Fibroblast of the conjunctiva (primary cell): ENCODE measurements at places on chromosomes 5 and 9.
A peak's percentile ranks its signal among the peaks of the same experiment; 100 is the strongest.

DNA sequence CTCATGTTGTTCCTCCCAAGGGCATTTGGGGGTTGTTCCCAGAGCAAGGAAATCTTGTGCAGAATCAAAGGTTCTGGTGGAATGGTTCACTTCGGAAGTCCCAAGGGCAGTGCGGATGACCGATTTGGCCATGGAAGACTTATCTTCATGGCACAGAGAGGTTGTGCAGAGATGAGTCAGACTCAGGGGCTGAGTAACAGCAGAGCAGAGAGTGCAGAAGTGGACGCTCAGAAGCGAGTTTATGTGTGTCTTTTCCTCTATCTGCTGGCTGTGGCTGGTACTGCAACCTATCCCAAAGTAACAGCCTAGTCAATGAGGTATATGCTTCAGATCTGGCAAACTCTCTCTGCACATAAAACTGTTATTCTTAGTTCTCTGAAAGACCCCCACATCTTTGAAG lies 118.1 kb downstream of the DPYSL3 start:
- peak; percentile 47 for DNase-seq

GRCh38 chr9:76654575-76654974 lies 109.7 kb upstream of the PCA3 start:
- DNase-seq: peak; percentile 94

DNA sequence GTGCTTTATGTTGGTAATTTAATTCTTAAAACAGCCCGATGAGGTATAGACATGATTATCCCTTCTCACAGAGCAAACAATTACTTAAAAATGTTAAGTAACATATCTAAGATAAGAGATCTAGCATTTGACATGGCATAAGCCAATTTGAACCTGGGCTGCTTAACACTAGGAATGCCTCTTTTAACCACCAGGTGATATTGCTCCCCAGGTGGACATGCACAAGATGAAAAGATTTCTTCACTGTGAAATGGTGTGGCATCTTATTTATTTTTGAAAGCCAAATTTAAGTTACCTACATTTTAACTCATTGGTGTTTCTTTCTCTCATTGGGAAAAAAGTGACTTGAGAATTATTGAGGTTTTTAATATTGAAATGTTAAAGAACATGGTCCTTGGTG lies 15.8 kb upstream of the LRRC70 start:
- no peak for DNase-seq

DNA sequence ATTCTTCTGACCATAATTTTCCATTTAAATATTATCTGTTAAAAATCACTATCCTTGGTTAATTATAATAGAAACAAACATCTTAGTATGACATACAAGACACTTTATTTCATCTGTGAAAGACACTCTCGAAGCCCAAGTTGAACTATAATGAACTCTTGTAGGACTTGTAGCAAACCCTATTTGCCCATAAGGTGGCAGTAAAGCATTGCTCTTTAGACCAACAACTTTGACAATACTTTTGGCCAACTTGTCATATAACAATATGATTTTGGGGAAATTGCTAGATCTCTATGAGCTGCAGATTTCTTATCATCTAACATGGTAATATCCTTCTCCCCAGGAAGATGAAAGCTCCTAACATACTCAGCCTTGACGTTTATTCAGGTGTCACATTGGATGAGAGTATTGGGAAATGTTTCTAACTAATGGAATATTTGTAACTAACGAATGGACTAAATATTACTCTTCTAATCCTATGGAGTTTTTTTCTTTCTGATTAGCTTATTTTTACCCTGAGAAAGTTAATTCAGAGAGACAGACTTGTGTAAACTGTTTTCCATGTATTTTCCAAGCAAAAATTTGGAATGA lies 11.0 kb downstream of the SPINK14 start:
- peak; percentile 45 for DNase-seq

DNA sequence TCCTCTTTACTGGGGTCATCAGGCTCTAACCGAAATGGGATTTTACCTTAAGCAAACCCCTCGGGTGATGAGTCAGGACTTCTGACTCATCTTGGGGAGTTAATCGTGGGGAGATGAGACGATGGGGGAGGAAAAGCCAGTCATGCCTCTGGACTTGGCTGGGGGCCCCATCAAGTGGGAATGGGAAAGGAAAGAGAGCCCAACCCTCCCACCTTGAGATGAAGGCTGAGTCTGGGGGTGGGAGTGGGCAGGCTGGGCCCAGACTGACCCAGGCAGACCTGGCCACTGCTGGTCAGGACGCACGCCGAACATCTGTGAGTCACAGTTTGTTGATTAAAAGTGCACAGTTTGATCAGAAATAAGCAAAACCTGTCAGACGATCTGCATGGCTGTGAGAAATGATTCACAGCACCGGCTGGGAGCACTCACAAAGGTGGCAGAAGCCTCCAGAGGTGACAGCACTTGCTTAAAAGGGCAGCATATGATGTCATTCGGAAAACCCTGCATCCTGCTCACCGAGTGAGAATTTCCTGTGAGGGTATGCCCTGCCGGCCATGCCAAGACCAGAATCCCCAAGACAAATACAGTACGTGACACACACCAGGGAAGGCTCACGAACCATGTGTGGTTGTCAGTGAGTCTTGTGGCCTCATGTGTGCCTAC lies 50.0 kb upstream of the SLC25A51 start:
- DNase-seq: peak; percentile 75

GRCh38 chr5:125451622-125452021 lies 705.2 kb upstream of the ZNF608 start:
- no peak for DNase-seq

- DNase-seq: peak; percentile 22
These were observed 14.0 kb upstream of the TCF7 start for GRCh38 chr5:134100283-134101091.

- no peak for DNase-seq
These were observed 159.5 kb downstream of the GNA14 start for GRCh38 chr9:77488439-77489126.

DNA sequence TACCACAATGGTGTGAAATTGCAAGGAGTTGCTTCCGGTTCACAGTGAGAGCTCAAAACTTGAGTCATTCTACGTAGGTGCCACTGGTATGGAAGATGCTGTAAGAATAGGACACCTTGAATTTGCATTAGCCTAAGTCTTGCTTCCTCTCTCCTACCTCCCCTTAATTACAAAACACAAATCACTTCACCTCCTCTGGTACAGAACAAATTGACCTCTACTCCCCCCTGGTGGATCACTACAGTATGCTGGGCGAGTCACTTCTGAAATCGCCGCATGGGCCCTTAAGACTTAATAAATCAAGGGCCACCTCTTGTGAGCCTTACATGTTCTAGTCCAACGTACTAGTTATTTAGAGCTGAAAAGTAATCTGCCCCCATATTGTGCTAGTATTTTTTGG lies 145.3 kb upstream of the SMARCA2 start:
- DNase-seq: no peak

GRCh38 chr5:32000731-32001130 lies 173.4 kb downstream of the GOLPH3 start:
- DNase-seq: no peak

DNA sequence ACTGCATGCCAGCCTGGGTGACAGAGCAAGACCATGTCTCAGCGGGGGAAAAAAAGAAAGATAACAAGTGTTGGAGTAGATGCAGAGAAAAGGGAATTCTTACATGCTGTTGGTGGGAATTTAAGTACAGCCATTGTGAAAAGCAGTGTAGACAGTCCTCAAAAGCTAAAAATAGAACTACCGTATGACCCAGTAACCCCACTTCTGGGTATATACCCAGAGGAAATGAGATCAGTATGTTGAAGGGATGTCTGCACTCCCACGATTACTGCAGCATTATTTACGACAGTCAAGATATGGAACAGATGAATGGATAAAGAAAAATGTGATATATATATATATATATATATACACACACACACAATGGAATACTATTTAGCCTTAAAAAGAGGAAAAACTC lies 225.3 kb upstream of the SLC24A2 start:
- DNase-seq: no peak

- DNase-seq: no peak
These were observed 110.0 kb upstream of the DMAC1 start for GRCh38 chr9:7909537-7909936.

DNA sequence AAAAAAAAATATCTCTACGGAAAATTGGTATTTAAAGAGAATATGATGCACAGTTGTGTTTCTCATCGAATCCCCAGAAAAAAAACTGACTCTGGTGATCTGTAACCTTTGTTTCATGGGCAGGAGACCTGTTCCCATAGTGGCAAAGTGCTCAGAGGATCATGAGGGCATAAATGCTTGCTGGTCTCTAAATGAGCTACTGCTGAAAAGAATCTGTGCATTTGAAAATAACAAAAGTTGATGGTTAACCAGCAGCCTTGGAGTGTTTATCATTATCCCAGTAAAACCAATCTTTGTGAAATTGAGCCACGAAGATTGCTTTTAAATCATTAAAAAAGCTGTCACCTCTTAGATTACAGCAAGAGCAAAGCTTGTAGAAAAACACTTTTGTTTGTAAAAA lies 775.4 kb downstream of the MTRR start:
- no peak for DNase-seq

- DNase-seq: no peak
These were observed 74.1 kb downstream of the PHF2 start for GRCh38 chr9:93650448-93650847.

GRCh38 chr5:92364986-92365550 lies 982.0 kb upstream of the ARRDC3 start:
- peak; percentile 56 for DNase-seq

GRCh38 chr5:9495121-9495520 lies 50.8 kb downstream of the SEMA5A start:
- no peak for DNase-seq

DNA sequence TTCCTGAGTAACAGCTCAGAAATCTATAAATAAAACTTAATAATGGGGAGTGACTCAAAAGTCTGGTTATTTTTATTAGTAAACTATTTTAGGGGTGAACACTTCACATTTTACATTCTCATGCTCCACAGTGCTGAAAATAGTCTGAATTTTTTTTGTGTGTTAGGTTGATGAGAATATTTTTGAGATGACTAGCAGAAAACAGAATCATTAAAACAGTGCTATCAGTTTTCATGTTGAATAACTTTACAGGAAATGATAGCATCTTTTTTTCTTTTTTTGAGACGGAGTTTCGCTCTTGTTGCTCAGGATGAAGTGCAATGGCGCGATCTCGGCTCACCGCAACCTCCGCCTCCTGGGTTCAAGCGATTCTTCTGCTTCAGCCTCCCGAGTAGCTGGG lies 60.3 kb downstream of the TMC1 start:
- DNase-seq: no peak

- DNase-seq: no peak
These were observed 166.7 kb downstream of the ICE1 start for GRCh38 chr5:5588887-5589826.

DNA sequence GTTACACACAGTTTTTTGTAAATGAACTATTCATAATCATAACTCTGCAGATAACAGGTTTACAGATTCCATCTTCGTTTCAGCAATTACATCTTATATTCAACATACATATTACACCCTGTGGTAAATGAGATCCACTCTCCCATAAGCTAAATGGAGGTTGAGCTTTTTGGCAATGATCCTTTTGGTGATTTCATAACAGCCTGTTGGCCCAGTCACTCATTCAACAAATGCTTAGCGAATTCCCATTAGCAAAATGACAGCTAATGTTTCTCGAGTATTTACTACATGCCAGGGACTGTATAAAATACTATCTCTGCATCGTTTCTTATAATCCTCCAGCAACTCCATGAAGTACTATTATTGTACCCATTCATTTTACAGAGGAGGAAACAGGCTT lies 25.4 kb upstream of the AGXT2 start:
- no peak for DNase-seq

DNA sequence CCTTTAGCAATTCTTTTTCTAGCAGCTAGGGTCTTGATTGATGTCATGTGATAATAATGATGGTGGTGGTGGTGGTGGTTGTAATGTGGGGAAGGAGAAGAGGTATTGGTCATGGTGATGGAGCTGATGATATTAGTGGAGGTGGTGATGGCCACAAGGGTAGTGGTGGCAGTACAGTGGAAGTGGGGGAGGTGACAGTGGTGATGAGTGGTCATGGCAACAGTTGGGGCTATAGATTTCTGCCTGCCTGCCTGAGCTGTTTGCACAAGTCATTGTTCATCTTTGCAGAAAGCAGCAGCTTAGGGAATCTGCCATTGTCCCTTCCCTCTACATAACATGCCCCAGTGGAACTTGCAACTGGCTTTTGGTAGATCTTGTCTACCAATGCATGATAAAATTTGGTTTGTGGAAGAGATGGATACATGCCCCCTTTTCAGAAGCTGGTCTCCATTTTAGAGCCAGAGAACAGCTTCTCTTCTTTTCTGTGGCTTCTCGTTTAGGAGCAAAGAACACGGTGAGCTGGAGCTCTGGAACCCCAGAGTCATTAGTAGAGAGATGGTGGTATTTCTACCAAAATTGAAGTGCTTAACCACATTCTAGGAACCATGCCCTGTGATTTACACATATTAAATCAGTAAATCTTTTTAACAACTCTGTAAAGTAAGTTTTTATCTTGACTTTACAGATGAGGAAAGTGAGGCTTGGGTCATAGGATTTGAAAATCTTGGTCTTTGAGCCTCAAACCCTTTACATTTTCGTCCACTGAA lies 100.3 kb downstream of the AOPEP start:
- no peak for DNase-seq

DNA sequence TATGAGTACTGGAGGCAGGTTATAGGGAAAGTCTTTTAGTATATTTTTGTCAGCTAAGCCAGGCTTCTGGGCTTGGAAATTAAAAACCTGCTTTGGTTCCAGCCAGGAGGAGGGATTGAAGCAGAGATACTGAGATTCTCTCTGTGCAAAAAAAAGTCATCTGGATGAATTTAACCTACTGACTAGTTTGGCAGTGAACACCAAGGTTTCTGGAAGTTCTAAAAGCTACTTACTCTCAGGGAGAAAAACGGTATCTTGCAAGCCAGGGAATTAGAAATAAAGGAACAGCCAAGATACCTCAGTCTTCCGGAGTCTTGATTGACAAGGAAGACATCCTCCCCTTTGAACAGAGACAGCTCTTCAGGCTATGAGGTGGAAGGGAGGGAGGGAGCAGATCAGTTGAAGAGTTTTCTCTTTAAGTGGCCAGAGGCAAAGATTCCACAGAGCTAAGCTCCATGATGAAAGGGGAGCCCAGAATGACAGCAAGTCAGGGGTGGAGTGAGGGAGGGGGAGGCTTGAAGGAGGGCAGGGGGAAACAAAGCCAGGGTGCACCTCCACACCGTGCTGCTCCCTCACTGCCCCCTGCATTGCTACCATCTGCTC lies 8.3 kb upstream of the ZBTB34 start:
- no peak for DNase-seq

GRCh38 chr5:16809395-16810207 lies 126.5 kb downstream of the MYO10 start:
- no peak for DNase-seq

DNA sequence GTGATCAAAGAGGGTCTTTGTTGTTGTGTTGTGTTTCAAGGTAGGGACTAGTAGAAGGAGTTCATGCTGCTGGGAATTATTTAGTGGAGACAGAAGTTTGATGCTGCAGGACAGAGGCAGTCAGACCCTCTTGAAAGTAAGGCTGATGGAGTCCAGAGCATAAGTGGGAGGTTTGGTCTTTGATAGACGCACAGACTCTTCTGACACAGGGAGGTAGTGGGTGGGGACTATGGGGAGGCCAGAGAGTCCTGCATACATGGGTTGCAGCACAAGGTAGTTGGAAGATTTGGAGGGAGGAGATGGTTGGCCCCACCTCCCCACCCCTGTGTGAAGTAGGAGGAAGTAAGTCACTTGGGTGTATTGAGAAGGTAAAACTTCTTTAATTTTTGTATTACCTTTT lies 2.4 kb upstream of the CCDC112 start:
- no peak for DNase-seq

- DNase-seq: no peak
These were observed 513.9 kb downstream of the ZNF608 start for GRCh38 chr5:124232515-124232914.
